Tibial artery (tissue), 4 donors: ENCODE measurements at places on chromosomes 4 and X.
A peak's percentile ranks its signal among the peaks of the same experiment; 100 is the strongest.

- DNase-seq = no peak
Measured at GRCh38 chr4:124486423-124486822, 226.1 kb downstream of the ANKRD50 start.

GRCh38 chr4:40837094-40837870 is 87.5 kb downstream of the NSUN7 start:
- DNase-seq = peak; percentile 78

- DNase-seq = peak; percentile 48
Measured at GRCh38 chr4:84814094-84814750, 152.3 kb downstream of the WDFY3 start.

DNA sequence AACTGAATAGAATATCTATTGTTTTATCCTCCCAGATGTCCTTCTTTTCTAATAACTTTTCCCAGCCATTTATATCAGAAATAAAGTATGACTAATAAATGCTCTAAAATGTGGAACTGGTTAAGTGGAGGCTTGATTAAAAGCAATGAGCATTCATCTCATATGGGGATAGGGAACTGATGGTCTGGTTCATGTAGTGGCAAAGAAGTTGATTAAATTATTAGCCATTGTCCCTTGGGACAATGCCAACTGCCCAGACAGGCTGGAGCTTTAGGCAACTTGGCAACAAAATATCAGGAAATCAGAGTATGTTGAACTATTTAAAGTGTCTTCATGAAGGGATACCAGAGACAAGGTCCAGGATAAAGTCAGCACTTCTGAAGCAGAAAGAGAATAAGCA is 24.2 kb downstream of the TRO start:
- no peak for DNase-seq

- no peak for DNase-seq
Measured at GRCh38 chr4:158849681-158850080, 80.9 kb downstream of the FNIP2 start.

DNA sequence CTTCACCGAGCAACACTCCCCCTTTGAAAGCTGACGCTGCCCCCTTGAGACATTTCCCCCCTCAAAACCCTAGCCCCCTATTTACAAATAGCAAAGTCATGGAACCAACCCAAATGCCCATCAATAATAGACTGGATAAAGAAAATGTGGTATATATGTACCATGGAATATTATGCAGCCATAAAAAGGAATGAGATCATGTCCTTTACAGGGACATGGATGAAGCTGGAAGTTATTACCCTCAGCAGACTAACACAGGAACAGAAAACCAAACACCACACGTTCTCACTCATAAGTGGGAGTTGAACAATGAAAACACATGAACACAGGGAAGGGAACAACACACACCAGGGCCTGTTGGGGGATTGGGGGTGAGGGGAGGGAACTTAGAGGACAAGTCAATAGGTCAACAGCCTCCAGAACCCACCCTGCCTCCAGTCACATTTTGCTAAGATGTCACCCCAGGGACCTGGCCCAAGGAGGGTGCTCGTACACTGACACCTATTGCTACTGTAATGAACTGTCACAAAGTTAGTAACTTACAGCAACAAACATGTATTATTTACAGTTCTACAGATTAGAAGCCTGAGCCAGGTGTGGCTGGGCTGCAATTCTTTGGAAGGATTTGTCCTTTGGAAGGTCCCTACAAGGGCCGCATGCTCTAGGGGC is 20.6 kb downstream of the SCD5 start:
- no peak for DNase-seq

- DNase-seq = no peak
Measured at GRCh38 chr4:184248216-184248615, 30.5 kb upstream of the ENPP6 start.

GRCh38 chrX:30935985-30936384 is 46.9 kb upstream of the TAB3 start:
- DNase-seq = no peak

GRCh38 chr4:156571146-156571545 is 400.5 kb downstream of the PDGFC start:
- DNase-seq = peak; percentile 74

DNA sequence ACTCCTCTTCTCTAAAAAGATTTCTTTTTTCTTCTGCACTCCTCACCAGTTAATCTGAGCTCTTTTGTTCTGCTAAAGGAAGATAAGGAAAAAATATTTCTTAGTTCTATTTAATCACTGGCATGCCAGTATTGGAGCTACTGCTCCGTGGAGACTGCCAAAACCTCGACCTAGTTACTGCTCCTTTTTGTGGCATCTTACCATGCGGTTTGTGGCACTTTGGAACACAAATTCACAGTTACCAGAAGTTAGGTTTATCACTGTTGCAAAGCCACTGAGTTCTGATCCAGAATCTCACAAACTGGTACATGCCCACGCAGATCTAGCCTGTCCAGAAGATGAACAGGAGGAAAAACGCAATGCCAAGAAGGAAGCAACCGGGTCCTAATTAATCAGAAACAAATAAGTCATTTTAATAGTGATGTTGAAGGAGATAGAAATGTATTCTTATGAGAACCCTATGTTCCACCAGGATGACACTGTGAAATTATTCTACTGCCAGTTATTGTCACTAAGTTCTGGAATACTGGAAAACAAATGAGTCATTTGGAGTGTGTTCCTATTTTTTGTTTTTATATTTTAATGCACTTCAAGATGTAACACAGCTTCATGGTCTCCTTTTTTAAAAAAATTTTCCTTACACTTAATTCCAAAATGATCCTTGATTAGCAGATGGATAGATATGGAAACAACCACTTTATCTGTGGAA is 106.7 kb upstream of the GK2 start:
- DNase-seq = no peak

GRCh38 chrX:75273483-75273882 is 402 bp upstream of the UPRT start:
- no peak for DNase-seq
